ENCODE measurements at places on chromosomes 11 and 22.

DNA sequence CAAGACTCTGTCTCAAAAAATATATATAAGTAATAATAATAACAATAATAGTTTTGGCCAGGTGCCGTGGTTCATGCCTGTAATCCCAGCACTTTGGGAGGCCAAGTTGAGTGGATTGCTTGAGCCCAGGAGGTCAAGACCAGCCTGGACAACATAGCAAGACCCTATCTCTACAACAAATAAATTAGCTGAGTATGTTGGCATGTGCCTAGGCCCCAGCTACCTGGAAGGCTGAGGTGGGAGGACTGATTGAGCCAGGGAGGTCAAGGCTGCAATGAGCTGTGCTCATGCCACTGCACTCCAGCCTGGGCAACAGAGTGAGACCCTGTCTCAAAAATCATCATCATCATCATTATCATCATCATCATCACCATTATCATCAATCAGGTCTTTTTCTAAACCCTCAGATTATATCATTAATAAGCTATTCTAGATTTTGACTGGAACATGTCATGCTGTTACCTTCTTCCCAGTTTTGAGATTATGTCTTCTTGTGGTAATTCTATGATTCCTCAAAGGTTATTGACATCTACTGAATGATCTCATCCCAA, 39.3 kb downstream of the DENND5A start:
- DNase-seq, result no peak

DNA sequence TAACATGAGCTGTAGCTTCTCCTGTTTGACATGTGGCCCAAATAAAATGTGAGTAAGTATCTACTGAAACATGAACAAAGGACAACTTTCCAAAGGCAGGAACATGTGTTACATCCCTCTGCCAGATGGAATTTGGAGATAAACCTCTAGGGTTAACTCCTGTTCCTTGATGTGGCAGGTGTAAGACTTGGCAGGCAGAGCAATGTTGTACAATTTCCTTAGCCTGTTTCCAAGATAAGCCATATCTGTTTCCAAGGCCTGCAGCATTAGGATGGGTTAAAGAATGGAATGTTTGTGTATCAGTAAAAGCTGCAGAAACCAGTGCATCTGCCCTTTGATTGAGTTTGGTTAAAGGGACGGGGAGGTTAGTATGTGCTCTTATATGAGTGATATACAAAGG, 8.8 kb upstream of the DNAJB13 start:
- DNase-seq, result no peak

DNA sequence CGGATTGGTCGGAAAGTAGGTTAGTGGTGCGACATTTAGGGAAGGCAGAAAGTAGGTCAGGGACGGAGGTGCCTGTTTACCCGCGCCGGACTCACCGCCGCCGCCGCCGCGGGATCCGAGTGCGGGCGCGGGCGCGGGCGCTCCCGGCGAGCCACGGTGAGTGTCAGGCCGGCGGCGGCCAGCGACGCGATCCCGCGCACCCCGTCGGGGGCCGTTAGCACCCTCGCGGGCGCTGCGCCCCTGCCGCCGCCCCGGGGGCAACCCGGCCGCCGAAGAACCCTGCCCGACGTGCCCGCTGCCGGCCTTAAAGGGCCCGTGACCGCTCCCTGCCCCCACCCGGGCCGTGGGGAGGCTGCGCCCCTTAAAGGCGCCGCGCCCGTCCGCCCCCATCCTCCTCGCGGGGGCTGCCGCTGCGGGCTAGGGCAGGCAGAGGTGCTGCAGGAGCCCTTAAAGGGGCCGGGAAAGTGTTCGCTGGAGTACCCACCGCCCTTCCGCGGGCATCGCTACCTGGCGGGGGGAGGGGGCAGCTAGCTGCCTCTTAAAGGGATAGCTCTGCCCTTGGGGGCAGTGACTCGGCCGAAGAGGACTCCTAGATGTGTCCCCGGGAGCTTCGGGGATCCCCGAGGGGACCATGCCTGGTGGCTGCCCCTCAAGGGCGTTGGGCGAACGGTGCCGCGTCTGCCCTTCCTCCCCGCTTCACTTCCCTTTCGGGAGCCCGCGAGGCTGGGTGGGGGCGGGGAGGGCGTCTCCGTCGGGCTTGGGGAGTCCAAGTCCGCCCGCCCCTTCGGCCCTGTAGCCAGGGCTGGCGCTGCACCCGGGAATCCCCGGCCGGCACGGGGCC, at the start of gene BMAL1:
Gene BMAL1 (plus strand): TSS at position 23 of the 841 bp plus-strand sequence. CDS start 76,519 bp downstream, outside the sequence.
- DNase-seq, result peak; percentile 46

DNA sequence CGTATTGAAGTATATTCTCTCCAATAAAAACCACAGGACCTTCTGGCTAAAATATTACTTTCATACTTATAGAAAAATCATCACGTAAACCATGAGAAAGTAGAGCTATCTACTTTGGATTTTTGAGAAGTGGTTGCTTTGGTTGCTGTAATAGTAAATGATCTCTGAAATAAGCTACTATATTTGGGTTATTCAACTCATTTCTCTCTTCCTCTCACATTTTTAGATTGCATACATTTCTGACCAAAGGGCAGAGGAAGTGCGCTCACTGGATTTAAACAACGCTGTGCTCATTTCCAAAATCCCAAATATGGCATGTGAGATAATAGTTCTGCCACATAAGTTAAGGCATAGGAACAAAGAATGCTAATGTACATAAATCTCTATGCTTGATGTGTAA, 357.0 kb downstream of the LRRC4C start:
- no peak for DNase-seq

DNA sequence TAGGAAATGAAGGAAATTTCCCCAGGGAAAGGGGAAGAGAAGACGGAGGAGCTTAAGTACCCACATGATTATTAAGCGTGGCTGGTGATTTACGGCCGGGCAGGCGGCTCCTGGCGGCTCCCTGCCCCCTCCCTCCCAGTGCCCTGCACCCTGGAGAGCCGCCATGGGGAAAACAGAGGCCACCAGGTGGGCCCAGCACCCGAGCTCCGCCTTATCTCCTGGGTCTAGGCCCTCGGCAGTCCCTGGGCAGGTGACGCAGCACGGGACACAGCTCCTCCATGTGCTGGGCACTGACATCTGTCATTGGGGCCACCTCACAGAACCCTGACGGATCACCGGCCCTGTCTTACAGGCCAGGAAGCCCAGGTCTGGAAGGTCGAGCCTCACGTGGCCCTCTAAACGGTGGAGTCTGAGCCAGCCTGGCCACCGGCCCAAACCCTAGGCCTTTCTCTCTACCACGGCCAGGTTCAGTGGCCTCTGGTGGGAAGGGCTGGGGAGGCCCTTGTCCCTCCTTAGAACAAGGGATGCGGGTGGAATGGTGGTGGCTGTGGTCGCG, 60.2 kb upstream of the PPARA start:
- peak; percentile 21 for DNase-seq

All from right hindlimb (tissue), 1 donor.